ENCODE measurements at places on chromosomes 2 and 18. TPM values are rescaled to one million over a fixed set of nuclear protein-coding genes. Genes with fewer than 3 reads are reported as not detected.

The EPAS1 gene
- total RNA-seq, result 0.74 TPM

The AFTPH gene
- total RNA-seq, result 34.7 TPM

The TWIST2 gene
- total RNA-seq, result not detected

The DSG4 gene
- not detected for total RNA-seq

The MREG gene
- 5.6 TPM for total RNA-seq

The C2orf78 gene
- not detected for total RNA-seq

The CHRNA1 gene
- total RNA-seq, result not detected

The NPAS2 gene
- not detected for total RNA-seq

The RNF152 gene
- not detected for total RNA-seq

DNA sequence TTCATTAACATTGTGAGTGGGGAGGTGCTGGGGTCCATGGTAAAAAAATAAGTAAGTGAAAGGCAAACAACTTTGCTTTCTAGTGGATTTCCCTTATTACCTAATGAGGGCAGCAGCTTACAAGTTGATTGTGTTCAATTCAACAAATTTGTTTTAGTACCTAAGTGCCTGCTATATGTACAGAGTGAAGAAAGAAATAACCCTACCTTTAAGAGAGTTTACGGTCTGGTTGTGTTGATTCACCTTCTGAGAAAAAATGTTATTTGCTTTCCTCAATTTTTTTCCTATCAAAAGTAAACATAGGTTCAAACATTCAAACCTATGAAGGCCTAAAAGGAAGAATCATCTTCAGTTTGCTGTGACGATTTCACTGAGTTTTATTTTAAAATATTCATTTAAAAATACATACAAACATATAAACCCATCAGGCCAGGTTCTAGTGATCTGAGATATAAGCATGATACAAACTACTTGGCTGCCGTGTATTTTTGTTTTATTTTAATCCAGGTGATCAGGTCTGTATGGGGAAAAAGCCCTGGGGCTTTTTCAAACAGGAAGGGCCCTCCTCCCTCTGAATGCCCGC is 1.5 kb upstream of the SPTBN1 start:
- DNase-seq, result peak; percentile 16

DNA sequence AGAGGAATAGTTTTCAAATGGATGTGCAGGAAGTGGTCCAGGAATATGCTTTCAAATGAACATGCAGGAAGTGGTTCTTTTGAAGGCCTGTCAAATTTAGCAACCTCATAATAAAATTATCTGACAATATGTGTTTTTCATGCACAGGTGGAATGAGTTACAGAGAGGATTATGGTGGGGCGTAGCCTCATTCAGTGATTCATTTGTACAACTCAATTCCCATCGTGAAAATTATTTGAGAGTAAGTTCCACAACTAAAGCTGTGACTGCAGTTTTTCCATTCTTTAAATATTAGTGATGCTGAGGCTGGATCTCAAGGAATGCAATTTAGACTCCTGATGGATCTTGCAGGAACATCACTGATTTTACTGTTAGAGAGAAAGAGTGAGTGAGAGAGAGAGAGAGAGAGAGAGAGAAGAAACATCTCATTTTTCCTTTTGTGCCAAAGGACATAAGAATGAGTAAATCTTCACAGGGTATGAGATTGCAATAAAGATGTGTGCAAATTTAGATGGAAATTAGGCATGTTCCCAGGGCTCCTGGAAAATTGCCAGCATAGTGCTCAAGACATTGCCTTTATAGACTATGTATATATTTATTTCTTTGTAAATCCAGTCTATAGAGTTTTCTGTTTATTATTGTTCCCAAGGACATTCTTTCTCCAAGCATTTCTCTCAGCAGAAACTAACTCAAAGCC is 394.9 kb upstream of the ZEB2 start:
- no peak for DNase-seq

DNA sequence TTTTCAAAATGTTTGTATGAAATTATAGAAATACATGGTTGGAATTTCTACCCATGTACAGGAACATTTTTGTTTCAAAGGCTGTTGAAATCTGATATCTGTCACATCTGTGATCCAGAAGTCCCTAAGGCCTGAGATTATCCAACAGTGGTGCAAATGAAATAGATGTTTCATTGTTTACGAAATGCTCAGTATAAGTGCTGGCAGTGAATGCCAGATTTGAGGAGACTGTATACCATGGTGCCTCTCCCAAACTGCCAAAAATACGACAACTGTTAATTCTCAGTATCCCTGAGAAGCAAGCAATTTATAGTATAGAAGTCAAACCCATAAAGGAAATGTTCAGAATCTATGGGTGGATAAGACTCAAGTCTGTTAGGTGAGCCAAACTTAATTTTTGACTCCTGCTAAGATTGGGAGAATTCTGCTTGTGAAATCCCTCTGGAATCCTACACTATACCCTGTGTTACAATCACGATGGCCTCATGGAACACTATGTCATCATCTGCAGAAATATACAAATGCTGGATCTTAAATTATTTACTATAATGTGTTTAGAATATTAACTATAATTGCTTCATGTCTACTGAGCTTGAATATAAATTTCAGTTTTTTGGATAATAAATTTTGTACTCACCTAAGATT is 71.2 kb upstream of the DOCK10 start:
- DNase-seq, result no peak

DNA sequence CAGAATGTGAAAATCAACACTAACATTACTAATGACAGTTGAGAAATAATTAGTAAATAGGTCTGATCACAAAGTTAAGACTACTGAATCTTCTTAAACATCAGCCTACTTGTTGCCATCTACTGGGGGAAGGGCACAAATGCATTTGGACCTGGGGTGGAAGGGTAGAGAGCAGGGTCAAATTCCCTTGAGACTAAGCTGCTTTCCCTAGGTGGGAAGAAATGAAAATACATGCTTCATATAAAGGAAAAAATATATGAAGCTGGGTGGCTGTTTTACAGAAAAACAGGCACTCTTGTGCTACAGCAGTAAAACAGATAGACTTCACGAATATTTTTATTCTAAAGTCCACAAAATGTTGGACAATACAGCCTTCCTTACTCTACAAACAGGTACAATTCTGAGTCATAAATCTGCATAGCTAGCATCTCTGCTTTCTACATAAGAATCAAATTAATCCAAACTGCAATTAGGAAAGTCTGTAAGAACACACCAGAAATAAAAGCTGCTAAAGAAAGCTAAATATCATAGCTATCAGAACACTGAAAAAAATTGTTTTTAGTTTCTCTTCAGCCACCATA is 10.9 kb downstream of the TRIP12 start:
- DNase-seq, result peak; percentile 64

- no peak for DNase-seq
These were observed 205.7 kb upstream of the ZSWIM2 start for GRCh38 chr2:187054501-187055319.

GRCh38 chr2:222242532-222242931 is 56.3 kb downstream of the PAX3 start:
- no peak for DNase-seq

DNA sequence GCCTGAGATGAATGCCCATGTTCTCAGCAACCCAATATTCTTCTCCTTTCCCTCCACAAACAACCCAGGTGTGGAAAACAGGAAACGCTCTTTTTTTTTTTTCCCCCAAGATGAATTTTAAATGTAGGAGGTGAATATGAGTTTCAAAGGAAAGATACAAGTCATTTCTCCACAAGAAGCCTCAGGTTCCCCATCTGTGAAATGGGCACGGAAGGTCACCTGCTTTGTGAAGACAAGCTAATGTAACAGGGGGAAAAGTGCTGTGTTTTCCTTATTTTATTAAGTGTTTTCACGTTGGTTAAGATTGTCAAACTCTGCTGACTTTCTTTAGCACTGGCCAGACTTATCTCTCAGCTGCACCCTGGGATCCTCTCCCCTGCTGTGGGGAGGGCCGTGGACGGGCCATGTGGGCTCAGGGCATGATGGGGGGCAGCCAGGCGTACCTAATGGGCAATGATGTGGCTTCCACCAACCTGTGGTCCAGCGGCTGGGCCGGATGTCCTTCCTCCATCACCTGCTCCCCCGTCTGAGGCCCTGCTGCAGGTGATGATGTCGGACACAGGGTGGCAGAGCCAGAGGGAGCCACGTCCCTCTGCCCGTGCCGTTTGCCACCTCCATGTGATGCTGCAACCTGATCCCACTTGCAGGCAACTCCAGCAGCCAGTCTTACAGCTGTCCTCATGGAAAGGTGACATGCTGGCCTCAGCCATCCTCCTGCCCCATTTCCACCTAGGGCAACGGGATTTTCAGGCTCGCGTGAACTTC is 130.0 kb upstream of the PXDN start:
- no peak for DNase-seq

DNA sequence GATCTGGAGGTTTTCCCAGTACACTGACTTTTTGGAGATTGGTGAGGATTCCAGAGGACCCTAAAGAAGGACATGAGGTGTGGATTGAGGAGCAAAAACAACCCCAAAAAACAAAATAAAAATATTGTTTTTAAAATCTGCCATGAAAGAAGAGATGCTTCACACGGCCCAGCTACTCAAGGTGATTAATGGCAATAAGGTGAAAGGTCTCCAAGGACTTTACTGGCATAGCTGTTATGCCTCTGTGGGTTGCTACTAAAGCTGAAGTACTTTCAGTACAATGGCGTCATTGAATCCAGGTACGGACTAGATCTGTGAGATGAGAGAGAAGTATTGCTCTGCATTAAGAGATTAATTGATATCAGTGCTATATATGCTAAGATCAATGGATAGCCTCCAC is 606.4 kb downstream of the TDRD15 start:
- DNase-seq, result no peak

GRCh38 chr18:32469190-32469651 is 1.5 kb downstream of the GAREM1 start:
- peak; percentile 55 for DNase-seq

GRCh38 chr2:239106314-239106908 is 258.5 kb downstream of the TWIST2 start:
- DNase-seq, result peak; percentile 7

DNA sequence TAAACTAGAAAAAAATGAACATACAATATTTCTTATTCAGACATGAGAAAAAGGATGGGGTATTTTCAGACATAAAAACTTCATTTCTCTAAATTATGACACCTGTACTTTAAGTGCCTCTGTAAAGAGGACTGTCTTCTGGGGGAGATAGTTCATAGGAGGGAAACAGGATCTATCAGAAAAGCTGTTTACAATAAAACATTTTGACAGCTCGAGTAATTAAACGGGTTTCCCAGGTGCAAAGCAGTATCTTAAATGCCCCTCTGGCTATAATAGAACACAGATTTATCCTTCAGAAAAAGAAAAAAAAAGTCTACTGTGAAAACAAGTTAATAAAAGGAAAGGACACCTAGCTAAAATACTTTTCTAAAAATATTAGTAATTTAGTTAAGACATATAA is 311.4 kb upstream of the UBE2E3 start:
- DNase-seq, result no peak

GRCh38 chr18:46264255-46264654 is 160.1 kb downstream of the HAUS1 start:
- no peak for DNase-seq

DNA sequence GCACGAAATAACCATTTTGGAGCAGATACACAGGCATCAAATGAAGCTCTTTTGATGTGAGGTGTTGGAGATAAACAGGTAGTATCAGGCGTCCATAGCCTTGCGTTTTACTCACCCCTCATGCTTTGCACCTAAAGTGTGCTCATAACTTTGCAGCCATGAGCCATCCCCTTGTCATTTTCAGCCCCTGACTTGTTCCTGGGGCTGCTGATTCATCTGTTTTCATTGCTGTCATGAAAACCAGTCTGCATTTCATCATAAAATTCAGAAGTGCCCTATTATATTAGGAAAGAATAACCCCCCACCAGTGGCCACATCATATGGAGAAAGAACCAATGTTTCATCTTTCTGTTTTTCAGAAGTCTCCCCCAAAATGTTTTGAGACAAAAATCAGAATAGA is 329.7 kb upstream of the NRP2 start:
- no peak for DNase-seq

DNA sequence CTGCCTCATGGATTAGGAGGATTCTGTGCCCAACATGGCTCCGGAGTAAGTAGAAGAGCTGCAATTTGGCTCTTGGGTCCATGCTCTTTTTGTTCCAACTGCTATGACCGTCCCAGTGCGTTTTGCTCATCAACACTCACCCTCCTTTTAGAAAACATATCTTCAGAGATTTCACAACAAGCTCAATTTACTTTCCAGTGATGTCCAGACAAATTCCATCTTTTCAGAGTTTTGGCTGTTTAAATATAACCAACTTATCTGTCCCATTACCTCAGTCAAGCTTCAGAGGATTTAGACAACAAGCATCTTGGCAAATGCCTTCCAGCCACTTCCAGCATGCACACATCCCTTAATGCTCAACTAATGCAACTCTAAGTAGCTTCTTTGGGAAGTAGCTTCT is 6.9 kb upstream of the SLC14A2 start:
- DNase-seq, result no peak

DNA sequence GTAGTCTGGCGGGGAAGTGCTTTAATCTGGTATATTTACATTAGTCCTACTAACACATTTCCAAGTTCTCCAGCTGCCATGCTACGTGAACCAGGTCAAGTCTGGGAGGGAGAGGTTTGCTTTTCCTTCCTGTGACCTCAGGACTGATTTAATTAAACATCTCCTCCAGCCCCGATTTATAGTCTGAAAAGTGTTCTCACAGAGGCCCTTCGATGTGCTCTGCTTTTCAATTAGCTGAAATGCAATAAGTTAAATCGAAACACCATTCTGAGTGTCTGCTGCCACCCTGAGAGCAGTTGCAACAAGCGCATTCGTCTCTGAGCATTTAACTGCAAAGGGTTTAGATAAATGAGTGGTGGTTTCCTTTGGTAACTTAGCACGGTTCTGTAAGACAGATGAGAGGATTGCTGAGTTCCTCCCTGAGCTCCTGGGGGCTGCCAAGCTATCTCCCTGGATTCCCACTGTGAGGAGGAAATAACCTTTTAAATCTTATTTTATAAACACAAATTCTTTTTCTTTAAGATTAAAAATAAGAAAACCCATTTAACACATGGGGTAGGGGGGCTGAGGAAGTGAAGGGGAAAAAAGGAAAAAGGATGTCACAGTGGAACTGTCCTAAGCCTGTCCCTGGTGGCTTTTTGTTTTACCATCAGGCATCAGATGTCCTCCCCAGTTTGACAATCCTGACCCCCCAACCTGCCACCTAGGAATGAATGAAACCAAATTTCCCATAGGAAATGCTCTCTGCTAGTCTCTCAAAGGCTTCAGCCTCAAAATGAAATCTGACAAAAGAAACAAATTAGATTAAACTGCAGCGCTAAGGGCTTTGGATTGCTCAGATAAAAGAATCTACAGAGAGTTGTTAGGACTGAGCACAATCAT is 56.5 kb upstream of the CREB1 start:
- DNase-seq, result no peak

- DNase-seq, result no peak
These were observed 10.3 kb downstream of the STAT1 start for GRCh38 chr2:191003405-191004309.

GRCh38 chr2:197212344-197213262 is 98.0 kb downstream of the ANKRD44 start:
- DNase-seq, result peak; percentile 59

GRCh38 chr2:96185516-96185915 is 23.1 kb downstream of the STARD7 start:
- no peak for DNase-seq

Data from OCI-LY7 (cell line).